ENCODE measurements at places on chromosomes 1 and 21.

- DNase-seq: no peak
Measured at GRCh38 chr1:184940694-184941409, 33.5 kb downstream of the NIBAN1 start.

DNA sequence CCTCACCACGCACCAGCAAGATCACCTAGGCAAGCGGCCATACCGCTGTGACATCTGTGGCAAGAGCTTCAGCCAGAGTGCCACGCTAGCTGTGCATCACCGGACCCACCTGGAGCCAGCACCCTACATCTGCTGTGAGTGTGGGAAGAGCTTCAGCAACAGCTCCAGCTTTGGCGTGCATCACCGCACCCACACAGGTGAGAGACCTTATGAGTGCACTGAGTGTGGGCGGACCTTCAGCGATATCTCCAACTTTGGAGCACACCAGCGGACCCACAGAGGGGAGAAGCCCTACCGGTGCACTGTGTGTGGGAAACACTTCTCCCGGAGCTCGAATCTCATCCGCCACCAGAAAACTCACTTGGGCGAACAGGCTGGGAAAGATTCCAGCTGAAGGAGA, 5.0 kb downstream of the ZNF691 start:
- DNase-seq: no peak

- DNase-seq: no peak
Measured at GRCh38 chr1:221892301-221892830, 150.5 kb upstream of the DUSP10 start.

DNA sequence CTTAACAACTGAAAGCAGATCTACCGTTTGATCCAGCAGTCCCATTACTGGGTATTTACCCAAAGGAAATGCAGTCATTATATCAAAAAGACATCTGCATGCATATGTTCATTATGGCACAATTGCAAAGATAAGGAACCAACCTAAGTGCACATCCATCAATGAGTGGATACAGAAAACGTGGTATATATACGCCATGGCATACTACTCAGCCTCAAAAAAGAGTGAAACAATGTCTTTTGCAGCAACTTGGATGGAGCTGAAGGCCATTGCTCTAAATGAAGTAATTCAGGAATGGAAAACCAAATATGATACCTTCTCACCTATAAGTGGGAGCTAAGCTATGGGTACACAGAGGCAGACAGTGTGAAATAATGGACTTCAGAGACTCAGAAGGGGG, 169.3 kb downstream of the ZBTB18 start:
- DNase-seq: no peak

GRCh38 chr1:5404412-5405203, 587.6 kb downstream of the NPHP4 start:
- no peak for DNase-seq

- peak; percentile 60 for DNase-seq
Measured at GRCh38 chr1:154736841-154737240, 128.9 kb upstream of the ADAR start.

- no peak for DNase-seq
Measured at GRCh38 chr1:231207437-231207836, 33.6 kb upstream of the GNPAT start.

- DNase-seq: no peak
Measured at GRCh38 chr1:184380468-184380867, 6.4 kb upstream of the C1orf21 start.

DNA sequence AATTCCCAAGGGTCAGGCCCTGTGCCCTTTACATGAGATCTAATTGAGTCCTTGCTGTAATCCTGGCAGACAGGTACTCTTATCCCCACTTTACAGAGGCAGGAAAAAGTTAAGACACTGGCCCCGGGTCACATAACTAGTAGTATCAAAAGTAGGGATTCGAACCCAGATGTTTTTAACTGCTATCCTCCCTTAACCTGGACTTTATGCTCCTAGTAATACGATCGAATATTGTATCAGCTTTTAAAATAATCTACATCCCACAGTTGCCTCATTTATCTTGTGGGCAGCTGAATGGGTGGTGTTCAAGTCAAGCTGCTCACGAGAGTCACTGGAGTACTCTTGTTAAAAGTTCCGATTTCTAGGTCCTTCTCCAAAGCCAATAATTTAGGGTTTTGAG, 25.5 kb upstream of the TMEM51 start:
- DNase-seq: no peak

GRCh38 chr1:84550826-84551225, 23.4 kb downstream of the CTBS start:
- DNase-seq: no peak

DNA sequence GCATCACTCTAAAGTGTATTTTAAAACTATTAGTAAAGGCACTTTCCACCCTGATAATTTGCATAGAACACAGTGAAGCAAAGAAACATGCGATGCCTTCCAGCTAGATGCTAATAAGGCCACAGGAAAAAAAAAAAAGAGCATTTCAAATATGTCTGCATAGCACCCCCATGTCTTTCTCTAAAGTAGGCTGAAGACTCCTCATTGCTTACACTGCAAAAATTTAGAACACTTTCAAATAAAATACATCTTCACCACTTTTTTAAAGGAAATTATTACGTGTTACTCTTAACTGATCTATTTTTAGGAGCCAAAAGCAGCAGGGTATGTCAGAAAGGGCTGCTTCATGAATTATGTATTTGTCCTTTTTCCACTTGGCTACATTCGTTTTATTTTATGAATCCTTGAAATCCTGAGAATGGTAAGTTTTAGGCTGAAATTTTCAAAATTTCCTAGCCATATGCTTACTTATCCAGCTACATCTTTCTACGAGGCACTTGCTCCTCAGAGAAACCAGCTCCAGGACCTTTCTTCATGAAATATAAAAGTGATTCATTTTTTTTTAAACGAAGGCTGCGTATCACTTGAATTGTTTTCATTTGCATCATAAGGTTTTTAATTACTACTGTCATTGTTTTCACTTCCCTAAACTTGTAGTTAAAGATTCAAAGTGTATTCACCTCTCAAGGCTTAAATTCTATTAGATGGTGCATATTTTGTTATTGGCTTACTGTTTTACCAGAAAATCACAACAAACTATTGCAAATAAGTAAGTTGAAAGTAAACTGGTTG, 513.0 kb downstream of the PTPRC start:
- DNase-seq: no peak

DNA sequence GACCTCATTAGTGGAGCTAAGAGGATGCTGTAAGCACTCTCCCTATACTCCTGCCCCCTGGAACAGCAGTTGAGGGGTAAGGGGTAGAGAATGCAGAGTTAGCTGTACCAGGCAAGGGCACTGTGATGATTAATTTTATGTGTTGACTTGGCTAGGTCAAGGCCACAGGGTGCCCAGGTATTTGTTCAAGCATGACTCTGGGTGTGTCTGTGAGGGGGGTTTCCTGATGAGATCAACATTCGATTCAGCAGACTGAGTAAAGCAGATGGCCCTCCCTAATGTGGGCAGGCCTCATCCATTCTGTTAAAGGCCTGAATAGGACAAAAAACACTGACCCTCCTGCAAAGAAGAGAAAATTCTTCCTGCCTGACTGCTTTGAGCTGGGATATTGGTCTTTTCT, 110.8 kb downstream of the KCND3 start:
- no peak for DNase-seq

DNA sequence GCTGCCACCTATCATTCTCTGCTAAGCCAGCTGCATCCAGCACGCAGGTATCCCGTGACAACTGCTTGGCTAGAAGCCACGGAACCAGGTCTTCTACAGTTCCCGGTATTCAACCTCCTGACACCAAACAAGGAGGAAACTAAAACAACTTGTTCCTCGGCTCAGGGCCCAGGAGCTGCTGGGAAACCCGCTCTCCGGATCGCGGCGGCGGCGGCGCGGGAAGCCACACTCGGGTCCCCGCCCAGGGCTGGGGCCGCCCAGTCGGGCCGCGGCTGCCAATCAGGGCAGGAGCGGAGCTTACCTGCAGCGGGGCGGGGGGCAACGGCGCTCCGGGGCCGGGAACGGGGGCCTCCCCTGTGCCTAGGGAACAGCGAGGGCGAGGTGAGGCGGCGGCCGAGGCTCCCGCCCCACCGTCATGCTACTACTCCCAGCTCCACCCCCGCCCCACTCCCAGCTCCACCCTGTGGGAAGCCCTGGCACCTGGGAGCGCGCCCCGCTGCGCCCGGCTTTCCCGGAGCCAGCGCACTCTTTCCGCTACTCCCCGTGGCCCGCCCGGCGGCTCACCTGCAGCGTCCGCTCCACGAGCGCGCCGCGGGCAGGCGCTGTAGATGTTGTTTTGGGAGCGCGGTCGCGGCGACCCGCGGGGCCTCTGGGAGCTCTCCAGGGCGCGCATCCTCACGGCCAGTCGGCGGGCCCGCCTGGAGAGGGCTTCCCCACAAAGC, 12.1 kb downstream of the IL24 start:
- DNase-seq: no peak
